ENCODE measurements at places on chromosomes 5 and 9.
A peak's percentile ranks its signal among the peaks of the same experiment; 100 is the strongest.

GRCh38 chr5:178123094-178123965 lies 7.5 kb upstream of the RMND5B start:
- no peak for DNase-seq

GRCh38 chr9:107919263-107919662 lies 429.7 kb upstream of the KLF4 start:
- DNase-seq = no peak

DNA sequence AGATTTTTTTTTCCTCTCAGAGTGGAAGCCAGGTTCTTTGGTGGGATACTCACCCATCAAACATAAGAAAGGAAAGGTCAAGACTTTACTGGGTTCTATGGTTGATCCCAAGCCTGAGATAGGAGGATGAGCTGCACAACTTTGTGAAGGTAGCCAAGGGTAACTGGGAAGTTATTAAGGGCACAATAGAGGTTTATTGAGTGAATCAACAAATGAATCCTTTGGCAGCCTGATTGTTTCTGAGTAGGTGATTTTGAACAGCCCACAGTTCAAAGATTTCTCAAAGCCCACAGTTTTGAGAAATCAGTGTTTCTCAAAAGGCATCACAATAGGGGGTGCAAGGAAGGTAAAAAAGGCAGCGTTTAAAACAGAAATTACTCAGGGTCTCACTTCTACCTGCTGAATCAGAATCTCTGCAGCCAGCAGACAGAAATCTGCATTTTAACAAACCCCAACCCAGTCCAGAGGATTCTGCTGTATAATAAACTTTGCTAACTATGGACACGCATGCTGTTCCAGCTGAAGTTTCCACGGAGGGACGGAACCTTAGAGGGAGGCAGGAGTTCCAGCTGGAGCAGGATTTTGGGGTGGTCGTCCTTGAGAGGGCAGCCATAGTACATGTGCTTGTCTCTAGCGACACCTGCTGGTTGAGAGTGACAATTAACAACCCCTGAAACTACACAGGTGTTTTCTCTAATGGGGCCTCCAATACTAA lies 32.7 kb upstream of the FSD1L start:
- peak; percentile 77 for DNase-seq

DNA sequence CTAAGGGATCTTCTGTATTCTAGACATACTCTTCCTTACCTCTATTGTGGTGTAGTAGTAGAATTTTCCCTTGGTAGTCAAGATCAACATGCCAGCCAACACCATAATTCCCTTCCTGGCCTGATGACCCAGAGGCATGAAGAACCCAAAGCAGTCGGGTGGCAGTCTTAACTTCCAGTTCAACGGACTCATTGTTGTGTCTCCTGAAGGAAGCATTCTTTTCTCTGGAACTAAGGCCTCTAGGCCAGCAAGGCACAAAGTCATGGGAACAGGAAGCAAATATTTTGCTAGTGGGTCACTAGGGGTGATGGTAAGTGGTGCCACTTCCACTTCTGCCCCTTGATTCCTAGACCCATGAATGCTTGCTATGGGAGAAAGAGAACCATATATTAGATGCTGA lies 55.2 kb upstream of the DAPK1 start:
- DNase-seq = no peak

- no peak for DNase-seq
These were observed 18.9 kb downstream of the PDE4D start for GRCh38 chr5:59874675-59875074.

DNA sequence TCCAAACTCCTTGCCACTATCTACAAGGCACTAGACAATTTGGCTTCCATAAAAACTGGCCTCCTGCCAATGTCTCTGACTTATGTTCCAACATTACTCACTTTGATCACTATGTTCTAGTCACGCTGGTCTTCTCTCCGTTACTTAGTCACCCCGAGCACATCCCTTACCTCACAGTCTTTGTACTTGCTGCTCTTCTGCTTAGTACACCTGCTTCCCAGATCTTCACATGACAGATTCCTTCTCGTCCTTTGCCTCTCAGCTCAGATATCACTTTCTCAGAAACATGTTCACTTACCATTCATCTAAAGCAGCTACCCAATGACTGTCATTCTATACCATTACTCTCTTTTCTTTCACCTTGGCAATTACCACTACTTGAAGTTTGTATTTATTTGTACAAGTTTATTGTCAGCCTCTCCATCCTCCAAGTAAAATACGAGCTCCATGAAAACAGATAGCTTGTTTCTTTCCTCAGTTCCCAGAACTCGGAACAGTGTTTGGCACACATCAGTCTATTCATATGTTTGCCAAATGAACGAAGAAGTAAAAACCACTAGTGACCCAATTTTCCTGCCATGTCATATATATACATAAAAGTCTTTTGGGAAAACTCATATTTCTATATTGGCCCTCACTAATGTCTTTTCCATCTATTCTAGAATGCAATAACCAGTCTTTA lies 5.9 kb upstream of the SLC22A5 start:
- peak; percentile 66 for DNase-seq

- DNase-seq = peak; percentile 67
These were observed 142.3 kb downstream of the SMARCA2 start for GRCh38 chr9:2157277-2158110.

DNA sequence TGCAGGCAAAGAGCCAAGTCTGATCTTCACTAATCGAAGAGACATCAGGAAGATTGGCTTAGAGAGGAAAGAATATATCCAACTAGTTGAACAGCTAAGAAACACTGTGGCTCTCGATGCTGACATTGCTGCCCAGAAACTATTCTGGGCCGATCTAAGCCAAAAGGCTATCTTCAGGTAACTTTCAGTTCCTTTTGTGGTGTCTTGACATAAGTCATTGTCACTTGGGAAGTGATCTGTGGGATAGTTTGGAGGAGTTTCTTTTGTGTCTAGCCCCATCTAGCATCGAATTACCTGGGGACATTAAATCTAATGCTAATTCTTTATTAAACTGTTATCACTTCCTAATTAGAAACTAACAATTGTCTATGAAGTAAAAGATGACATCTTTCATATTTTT lies 24.0 kb downstream of the VLDLR start:
- DNase-seq = no peak
